ENCODE measurements at places on chromosomes 3 and 15.

- no peak for DNase-seq
Measured at GRCh38 chr3:21328711-21329390, 422.2 kb downstream of the ZNF385D start.

GRCh38 chr3:25350725-25351114 is 77.3 kb upstream of the RARB start:
- no peak for DNase-seq

GRCh38 chr3:114730397-114730796 is 416.7 kb downstream of the ZBTB20 start:
- DNase-seq = no peak

GRCh38 chr15:67140078-67140833 is 74.9 kb downstream of the SMAD3 start:
- DNase-seq = no peak

DNA sequence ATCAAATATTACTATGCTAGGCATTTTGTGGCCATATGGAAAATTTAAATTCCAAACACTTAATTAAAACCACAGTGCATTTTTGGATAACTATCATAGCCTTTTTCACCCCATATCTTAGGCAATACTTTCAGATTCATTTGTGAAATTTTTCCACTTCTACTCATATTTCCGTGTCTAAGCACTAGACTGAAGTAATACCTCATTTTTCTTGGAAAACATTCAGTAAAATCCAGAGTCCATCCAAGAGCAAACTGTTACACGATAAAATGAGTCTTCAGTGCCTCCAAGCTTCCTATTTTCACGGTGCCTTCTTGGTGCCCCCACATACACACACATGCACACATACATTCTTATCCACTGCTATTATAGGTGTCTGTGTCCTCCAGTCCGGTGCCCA is 845.9 kb downstream of the TBL1XR1 start:
- no peak for DNase-seq

- no peak for DNase-seq
Measured at GRCh38 chr3:35727179-35727578, 87.9 kb downstream of the ARPP21 start.

DNA sequence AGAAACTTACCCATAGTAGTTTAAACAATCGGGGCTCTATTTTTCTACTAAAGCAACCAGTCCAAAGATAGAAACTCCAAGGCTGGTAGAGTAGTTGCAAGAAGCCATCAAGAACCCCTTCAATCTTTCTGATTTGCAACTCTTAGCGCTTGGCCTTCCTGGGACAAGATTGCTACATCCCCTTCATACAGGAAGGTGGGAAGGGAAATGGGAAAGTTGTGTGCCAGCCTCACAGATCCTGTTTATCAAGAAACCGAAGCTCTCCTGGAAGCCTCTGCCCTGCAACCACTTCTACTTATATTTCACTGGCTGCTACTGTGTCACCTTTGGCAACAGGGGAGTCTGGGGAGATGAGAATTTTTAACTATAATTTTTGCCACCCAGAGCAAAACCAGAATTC is 46.2 kb downstream of the OSBPL10 start:
- no peak for DNase-seq

DNA sequence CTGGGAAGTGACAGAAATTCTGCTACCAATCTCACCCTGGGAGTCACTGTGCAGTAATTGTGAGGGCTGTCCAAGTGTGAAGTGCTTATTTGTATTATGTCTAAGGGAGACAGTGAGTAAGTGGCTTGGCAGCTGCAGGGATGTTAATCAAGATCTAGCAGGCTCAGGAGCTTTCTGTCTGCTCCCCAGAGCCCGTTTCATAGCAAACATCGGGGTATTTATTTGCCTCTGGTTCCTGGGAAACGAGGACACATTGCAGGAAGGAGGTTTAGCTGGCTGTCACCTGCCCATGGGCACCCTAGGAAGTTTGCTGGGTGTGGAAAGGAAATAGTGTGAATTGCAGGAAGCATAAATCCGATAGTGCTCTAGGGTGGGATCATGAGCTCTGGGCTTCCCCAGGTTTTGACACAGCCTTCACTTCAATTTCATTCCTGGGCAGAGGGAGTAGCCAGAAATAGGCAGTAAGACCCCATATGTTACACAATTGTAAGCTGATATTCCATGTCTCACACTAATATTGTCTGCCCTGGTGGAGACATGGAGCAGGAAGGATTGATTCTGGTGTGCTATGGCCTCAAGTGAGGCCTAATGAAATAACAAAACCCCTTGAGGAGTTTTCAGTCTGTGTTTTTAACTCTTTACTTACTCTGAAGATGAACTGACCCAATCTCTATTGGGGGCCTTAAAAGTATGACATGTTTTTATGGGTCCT is 74.1 kb upstream of the MITF start:
- DNase-seq = no peak

DNA sequence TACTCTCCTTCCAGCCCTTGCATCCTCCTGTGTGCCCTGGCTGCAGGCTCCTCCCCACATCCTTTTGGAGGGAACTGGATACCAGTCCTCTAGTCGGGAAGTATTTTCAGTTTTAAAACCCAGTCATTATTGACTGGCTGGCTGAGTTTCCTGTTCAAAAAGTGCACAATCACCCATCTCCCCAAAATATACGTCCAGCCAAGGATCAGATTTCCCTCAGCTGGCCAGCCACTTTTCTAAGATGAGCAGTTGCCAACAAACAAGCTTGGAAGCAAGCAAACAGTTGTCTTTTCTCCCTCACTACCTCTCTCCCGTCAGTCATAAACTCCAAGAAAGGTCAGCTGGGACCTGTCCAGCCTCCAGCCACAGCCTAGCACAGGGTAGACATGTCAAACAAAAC is 147.7 kb upstream of the GALNT15 start:
- no peak for DNase-seq

DNA sequence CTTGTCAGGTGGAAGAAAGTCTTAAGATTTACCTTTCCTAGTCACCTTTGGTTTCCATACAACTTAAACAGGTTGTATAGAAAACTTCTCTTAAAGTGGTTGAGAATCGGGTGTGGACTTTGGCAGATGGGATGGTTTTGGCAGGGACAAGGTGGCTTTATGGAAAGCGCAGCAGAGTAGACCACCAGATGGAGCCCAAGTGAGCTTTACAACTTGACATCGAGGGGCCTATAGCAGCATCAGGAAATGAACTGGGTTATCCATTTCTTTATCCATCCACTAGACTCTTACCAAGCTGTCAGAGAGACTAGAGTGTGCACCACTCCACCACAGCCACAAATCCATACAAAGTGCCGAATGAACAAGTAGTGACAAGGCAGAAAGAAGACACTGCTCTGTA is 85.3 kb upstream of the MBNL1 start:
- DNase-seq = peak; percentile 7

GRCh38 chr15:94001255-94001801 is 230.0 kb upstream of the MCTP2 start:
- DNase-seq = no peak

DNA sequence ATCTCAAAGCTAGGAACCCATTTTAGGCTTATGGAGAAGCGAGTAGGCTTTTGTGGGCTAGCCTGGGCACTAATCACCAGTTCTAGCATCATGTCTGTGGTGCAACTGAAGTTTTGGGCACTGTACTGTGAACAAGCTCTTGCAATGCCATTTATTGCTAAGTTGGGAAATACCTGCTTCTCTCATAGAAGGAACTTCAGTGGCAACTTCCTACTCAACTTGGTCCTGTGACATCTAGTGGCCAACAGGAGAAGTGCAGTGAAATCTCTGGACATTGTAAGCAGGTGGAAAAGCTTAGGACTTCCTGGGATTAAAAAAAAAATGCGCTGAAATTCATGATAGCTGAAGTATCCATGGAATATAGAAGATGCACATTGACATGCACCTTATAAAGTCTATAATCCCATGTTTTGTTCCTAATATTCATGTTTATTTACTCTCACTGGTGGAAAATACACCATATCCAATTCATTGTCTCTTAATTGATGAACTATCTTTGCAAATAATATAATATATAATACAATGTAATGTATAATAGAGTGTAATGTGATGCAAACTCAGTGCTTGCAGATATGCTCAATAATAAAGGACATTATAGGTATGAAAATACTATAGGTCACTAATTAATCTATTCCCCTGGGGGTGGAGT is 6.5 kb upstream of the ALDH1A3 start:
- peak; percentile 12 for DNase-seq

GRCh38 chr15:96162322-96162721 is 168.2 kb upstream of the NR2F2 start:
- no peak for DNase-seq

All from stimulated activated CD8-positive, alpha-beta memory T cell treated with anti-CD3 and anti-CD28 coated beads, Interleukin-15, amount 100 ng/mL, for 4 hours (primary cell).